ENCODE measurements at places on chromosomes 13 and 19. TPM values are rescaled to one million over a fixed set of nuclear protein-coding genes. Genes with fewer than 3 reads are reported as not detected.

Gene LGALS14
- total RNA-seq: not detected

Gene ARHGEF7
- total RNA-seq: 32.9 TPM

Gene CGB8
- total RNA-seq: not detected

Gene HIPK4
- total RNA-seq: 0.17 TPM

Gene DCAF15
- 20.4 TPM for total RNA-seq

Gene TMEM86B
- 0.93 TPM for total RNA-seq

Gene KCTD15
- total RNA-seq: 48.0 TPM

Gene HAUS5
- 7.6 TPM for total RNA-seq

Gene INSL3
- total RNA-seq: not detected

Gene GJB2
- 0.12 TPM for total RNA-seq

Gene PGLYRP1
- total RNA-seq: not detected

Gene ZNF606
- 8.3 TPM for total RNA-seq

Gene BEST2
- total RNA-seq: not detected

Gene FGF9
- not detected for total RNA-seq

Gene CYP4F8
- total RNA-seq: not detected

Gene CATSPERD
- not detected for total RNA-seq

Gene NCR1
- not detected for total RNA-seq

Gene C13orf42
- total RNA-seq: not detected

Gene LMTK3
- total RNA-seq: not detected

Gene KLK14
- not detected for total RNA-seq

Gene ZNF418
- total RNA-seq: 2.9 TPM

Gene RSPH6A
- not detected for total RNA-seq

Gene ANKLE1
- 1.3 TPM for total RNA-seq

Gene IL11
- total RNA-seq: 0.77 TPM

Gene ZFP36
- 116 TPM for total RNA-seq

Gene TRPC4
- 1.2 TPM for total RNA-seq

Gene WDR88
- total RNA-seq: not detected

Gene PCDH9
- 8.4 TPM for total RNA-seq

Gene CD209
- total RNA-seq: not detected

Gene ACP7
- total RNA-seq: not detected

Gene CEBPA
- total RNA-seq: 1.7 TPM

Gene SIGLEC8
- not detected for total RNA-seq

Gene DOCK9
- 18.4 TPM for total RNA-seq

Gene GSX1
- total RNA-seq: not detected

Gene ZNF444
- total RNA-seq: 29.9 TPM

Gene NKG7
- not detected for total RNA-seq

Gene GPR12
- not detected for total RNA-seq

Gene RAD23A
- 70.8 TPM for total RNA-seq
